CD8-positive, alpha-beta memory T cell (primary cell): ENCODE measurements at places on chromosomes 11 and 22.

- DNase-seq: no peak
These were observed 81.3 kb downstream of the SERGEF start for GRCh38 chr11:17931595-17931994.

DNA sequence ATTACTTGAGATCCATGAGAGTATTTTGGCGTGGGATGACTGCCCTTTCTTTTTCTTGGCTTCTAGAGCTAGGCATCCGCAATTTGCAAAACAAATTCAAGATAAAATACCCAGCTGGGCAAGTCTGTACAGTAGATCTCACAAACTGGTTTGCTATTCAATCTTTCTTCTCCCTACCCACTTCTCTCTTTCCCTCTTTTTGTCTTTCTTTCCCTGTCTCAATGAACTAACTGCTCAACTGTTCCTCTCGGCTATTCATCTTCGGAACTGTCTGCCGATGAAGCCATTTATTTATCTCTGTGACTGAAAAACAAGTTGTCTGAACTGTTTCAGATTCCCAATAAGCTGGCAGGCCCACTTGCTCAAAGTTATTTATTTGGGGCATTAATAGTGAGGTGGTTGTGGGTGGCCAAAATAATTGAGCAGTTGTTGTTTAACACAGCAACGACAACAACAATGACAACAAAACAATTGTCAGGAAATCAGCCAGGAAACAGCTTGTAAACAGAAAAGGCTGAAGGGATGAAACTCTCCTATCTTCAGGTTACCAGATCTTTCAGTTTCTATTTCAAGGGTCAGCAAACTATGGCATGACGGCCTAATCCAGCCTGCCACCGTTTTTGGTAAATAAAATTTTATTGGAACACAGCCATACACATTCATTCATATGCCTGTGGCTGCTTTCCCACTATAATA, 76.0 kb upstream of the MTMR2 start:
- DNase-seq: no peak

- DNase-seq: no peak
These were observed 26.8 kb downstream of the CTR9 start for GRCh38 chr11:10777806-10778205.

DNA sequence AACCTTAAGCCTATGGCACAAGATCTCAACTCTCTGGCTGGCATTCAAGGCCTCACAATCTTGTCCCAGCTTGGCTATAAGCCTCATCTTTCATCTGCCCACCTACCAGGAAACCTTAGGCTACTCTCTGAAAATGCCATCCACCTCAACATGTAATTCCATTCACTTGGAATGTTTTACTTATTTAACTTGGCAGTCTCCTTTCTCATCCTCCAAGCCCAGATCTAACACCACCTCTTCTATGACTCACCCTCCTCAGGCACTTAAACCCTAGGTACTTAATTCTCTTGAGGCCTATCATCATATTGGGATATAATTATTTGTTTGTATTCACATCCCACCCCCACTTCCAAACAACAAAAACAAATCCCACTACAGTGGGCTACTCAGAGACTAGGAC, 15.0 kb downstream of the POGLUT3 start:
- no peak for DNase-seq

- no peak for DNase-seq
These were observed 52.2 kb downstream of the ANO5 start for GRCh38 chr11:22244986-22245592.
